Chondrocyte (in vitro differentiated cells): ENCODE measurements at places on chromosomes 4 and X. TPM values are rescaled to one million over a fixed set of nuclear protein-coding genes. Genes with fewer than 3 reads are reported as not detected.

ARR3 gene
- not detected in 3 replicates for total RNA-seq

- no peak for DNase-seq
Observed at GRCh38 chr4:123597586-123597985, 201.0 kb downstream of the SPRY1 start.

SYP gene
- 0.87 to 1.5 TPM (median 1.4 TPM) in 3 replicates for total RNA-seq

PHKA1 gene
- 5.2 to 8.0 TPM (median 5.3 TPM) in 3 replicates for total RNA-seq

MGARP gene
- 2.6 to 3.5 TPM (median 3.4 TPM) in 3 replicates for total RNA-seq

C1QTNF7 gene
- 0.33 to 1.0 TPM (median 0.53 TPM) in 3 replicates for total RNA-seq

F11 gene
- not detected in 3 replicates for total RNA-seq

DNA sequence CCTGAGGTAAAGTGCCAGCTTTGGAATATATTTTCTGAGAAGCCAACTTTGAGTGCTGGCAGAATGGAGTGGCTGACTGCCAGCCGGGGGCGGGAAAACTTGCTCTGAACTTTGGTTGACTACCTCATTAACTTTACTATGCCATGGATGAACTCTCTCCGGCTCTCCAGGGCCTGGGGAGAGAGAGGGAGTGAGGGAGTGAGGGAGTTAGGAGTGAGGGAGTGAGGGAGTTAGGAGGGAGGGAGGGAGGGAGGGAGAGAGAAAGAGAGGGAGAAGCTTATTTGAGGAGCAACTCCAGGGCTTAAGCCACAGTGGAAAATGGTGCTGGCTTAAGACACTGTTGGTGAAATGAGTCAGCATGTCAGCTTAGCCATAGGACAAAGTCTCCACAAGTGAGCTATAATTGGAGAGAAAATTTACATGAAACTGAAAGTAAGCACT is 280.9 kb upstream of the RPS6KA3 start:
- no peak for DNase-seq

MTTP gene
- not detected in 3 replicates for total RNA-seq

SH3RF1 gene
- total RNA-seq: 21.8 to 28.1 TPM (median 25.2 TPM) in 3 replicates

DNA sequence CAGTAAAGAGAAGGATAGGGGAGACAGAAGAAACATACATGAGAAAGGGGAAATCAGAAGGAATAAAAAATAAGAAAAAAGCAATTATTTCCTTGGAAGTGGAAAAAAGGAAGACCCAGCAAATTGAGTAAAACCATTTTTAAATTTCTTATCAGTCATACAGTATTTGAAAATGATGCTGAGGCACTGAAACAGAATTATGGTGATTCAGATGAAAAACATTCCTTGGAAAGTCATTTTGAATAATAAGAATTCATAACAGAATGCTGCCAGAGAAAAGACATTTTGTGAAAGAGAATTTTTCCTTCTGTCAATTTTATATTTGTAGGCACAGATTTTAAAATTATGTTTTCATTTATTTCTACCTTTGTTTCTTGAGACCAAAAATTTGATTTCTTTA is 895.5 kb upstream of the EPHA5 start:
- DNase-seq: no peak

CYTL1 gene
- 49.9 to 67.7 TPM (median 67.3 TPM) in 3 replicates for total RNA-seq

GRCh38 chrX:35351212-35351611 is 408.6 kb downstream of the FAM47B start:
- no peak for DNase-seq

DNA sequence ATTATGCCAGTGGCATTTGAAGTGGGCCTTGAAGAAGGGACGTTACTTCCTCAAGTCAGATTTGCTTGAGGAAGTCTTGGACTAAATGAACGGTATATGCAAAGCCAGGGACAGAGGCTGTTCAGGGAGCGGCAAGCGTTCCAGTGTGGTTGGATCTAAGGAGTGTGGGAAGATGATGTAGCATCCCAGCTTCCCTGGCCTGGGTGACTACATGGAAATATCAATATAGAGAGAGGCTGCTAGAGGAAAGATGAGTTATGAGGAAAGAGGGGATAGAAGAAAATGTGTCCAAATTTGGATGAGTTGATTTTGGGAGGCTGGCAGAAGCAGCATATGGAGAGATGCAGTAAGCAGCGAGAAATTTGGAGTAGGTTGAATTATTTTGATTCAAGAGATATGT is 432.5 kb upstream of the TENM3 start:
- no peak for DNase-seq

FOXP3 gene
- 0.12 to 0.28 TPM in 2 of 3 replicates, not detected in the other for total RNA-seq

HS3ST1 gene
- not detected in 3 replicates for total RNA-seq

PABPC4L gene
- 2.9 to 4.3 TPM (median 3.2 TPM) in 3 replicates for total RNA-seq

- no peak for DNase-seq
Observed at GRCh38 chr4:103118166-103118565, 18.5 kb upstream of the BDH2 start.

DNA sequence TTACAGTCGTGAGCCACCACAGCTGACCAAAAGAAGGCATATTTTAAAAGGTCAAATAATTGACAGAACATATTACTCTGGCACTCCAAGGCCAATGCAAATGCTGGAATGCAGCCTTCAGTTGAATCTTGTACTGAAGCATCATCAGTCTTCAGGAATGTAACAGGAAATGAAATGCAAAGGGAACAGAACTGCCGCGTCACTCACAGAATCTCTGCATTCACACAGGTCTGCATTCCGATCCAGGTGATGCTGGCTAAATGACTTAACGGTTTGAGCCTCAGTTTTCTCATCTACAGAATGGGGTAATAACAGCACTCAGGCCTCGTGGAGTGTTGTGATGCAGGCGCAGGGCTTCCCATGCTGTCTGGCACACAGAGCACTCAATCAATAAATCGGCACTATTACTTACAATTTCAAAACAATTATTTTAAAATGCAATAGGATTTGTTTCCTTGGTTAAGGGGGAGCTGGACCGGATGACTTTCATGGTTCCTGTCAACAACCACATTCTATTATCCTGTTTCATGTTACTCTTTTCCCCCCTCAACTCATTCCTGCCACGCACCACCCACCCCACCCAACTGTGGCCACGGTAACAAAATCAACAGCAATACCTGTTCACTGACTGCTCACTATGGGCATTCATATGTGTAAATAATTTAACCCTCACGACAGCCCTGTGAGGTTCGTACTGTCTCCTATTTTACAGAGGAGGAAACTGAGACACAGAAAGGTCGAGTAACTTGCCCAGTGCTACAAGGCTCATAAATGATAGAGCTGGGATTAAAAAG is 32.4 kb downstream of the IGFBP7 start:
- DNase-seq: no peak

DNA sequence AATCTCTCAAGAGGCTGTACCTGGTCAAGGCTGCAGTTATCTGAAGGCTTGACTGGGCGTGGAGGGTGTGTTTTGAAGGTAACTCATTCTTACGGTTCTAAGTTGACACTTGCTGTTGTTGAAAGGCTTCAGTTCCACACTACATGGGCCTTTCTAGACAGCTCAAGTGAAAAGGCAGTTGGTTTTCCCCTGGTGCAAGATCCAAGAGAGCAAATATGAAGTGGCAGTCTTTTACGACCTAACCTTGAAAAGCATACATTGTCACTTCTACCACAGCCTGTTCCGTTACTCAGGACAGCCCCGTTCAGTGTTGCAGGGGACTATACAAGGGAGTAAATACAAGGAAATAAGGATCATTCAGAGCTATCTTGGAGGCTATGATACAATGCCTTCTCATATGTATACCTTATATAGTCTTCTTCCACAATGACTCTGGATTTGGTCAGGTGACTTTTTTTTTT is 46.2 kb downstream of the PDS5A start:
- DNase-seq: no peak

FAM9B gene
- total RNA-seq: not detected in 3 replicates

DNA sequence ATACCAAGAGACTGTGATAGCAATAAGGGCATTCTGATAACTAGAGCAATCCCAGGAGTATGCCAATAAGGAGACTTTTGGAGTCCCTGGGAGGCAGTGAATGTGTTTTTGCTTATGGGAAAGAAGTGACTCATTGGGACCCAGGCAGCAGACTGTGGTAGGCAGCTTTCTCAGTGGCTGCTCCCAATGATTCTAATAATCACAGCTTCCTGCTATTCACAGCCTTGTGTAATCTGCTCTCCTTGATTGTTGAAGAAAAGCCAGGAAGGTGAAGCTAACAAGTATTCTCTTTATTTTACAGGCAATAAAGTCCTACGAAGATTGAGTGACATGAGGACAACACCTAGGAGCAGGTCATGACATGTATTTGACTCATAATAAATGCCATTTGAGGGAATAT is 70.3 kb upstream of the DDX60 start:
- DNase-seq: no peak

- DNase-seq: no peak
Observed at GRCh38 chrX:28697732-28698131, 110.5 kb downstream of the IL1RAPL1 start.

DNA sequence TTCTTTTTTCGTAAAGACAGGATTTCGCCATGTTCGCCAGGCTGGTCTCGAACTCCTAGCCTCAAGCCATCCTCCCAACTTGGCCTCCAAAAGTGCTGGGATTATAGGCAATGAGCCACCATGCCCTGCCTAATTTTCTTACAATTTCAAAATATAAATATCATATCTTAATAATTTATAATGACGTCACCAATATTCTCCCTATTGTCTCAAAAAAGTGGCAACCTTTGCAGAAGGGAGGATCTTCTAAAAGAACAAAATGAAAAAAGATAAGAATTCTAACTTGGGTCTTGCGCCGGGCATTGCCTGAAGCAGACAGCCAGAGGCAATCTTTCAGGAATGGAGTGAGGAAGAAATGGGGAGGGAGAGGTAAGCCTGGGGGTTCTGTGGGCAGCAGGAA is 37.9 kb upstream of the WAS start:
- DNase-seq: no peak

- no peak for DNase-seq
Observed at GRCh38 chr4:174023641-174024040, 259.8 kb downstream of the FBXO8 start.

UGT2B7 gene
- 2.4 to 7.1 TPM (median 6.5 TPM) in 3 replicates for total RNA-seq

NUDT10 gene
- 0.94 to 1.8 TPM (median 1.7 TPM) in 3 replicates for total RNA-seq

PNMA6A gene
- total RNA-seq: 0.97 to 5.9 TPM (median 4.7 TPM) in 3 replicates

GRCh38 chrX:136476501-136476900 is 11.2 kb upstream of the BRS3 start:
- no peak for DNase-seq

GRCh38 chr4:165931741-165932140 is 58.7 kb downstream of the TLL1 start:
- DNase-seq: no peak

DNA sequence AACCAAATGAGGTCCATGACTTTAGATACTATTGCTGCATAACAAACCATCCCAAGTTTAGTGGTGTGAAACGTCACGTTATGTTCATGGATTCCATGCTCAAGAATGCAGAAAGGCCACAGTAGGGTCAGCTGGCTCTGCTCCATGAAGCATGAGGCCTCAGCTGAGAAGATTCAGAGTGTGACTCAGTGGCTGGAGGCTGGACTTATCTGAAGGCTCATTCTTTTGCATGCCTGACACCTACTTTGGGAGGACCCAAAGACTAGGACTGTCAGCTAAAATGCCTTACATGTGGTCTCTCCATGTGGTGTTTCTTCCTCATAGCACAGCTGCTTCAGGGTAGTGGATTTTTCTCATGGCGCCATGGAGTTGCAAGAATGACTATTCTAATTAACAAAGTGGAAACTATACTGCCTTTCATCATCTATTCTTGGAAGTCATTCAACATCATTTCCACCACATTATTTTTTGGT is 11.5 kb upstream of the CCDC149 start:
- no peak for DNase-seq

GRCh38 chr4:100206850-100207249 is 16.6 kb upstream of the DDIT4L start:
- no peak for DNase-seq

- peak; percentile 52 for DNase-seq
Observed at GRCh38 chr4:3521621-3522325, 10.4 kb downstream of the LRPAP1 start.

DNA sequence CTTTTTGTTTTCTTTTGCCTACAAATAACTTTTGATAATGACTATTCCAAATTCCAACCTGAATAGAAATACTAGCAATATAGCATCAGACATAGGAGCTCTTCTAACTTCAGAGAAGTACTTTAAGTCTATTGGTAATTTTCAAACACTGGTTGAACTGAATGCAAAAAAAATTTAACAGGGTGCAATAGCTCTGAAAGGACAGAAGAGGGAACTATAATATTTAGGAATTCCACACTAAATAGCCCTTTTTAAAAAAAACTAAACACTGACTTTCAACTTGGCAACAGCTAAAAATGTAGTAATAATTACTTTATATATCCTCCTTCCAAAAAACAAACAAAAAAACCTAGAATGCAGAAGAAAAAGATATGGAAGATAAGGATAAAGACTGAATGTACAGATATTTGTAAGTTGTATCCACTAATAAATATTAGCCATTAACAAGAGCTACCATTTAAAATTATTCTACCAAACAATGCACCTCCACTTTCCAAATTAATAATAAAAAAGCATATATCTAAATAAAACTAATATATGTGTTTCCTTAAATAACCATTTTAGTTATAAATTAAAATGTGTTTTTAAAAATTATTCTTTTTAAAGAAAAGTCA is 81.4 kb downstream of the FBXW7 start:
- DNase-seq: no peak
